ENCODE measurements at places on chromosomes 2 and 18.

GRCh38 chr2:233480490-233481202 lies 85.9 kb downstream of the USP40 start:
- peak; percentile 24 for DNase-seq

- no peak for DNase-seq
Observed at GRCh38 chr18:32711862-32712261, 61.0 kb downstream of the KLHL14 start.

DNA sequence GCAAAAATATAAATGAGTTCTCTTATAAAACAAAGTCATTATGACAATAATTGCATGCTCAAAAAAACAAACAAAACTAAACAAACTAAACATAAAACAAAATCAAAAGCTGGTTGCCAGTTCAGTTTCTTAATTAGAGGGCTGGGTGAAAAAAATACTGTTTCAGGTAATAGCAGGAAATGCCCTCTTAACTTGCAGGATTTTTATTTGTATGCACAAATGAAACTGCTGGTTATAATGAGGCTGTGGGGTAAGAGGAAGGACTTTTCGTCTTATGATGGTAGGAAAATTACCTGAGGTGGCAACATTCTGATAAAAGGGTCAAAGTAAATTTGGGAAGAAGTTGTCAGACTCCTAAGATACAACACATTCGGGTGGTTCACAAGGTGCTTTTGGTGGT lies 21.5 kb upstream of the CDKL4 start:
- no peak for DNase-seq

DNA sequence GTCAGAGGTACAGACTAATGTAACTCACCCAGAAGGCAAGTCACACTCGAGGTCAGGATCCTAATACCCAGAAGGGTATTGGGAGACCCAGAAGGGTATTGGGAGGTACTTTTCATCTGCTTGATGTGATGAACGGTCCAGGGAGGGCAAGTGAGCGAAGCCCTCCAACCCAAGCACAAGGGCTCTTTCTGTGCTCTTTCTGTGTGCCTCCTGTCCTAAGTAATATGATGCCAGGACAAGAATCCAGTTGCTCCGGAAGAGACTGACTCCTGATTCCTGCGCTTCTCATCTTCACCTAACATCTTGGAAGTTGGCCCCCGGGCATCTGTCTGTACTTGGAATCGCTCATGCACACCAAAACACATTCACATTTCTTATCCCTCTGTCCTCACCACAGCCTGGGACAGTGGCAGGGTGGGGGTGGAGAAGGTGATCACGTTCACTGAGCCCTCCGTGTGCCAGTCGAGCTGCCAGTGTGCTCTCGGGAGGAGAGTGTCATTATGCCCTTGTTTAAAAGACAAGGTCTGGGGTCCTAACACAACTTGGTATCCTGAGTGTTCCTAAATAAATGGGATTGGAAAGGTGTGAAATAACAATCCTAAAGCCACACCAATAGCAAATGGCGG lies 17.1 kb downstream of the GYPC start:
- no peak for DNase-seq

- DNase-seq: no peak
Observed at GRCh38 chr2:85564144-85564563, 2.9 kb upstream of the GGCX start.

DNA sequence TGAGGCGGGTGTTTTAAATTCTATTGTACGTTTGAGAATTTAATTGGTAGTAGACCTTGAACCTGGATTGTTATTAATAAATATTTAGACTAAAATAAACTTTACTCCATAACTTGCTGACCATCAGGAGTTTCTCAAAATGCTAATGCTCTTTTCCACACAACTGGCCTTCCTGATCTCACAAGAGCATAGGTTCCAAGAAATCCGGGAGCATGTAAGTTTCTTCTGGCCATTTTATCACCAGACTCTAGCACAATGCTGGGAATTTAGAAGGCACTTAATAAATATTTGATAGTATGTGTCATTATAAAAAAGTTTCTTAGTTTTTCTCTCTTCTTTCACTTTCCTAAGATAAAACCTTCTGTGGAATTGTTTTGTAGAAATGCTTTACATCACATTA lies 2047.1 kb downstream of the SUCLG1 start:
- DNase-seq: no peak

DNA sequence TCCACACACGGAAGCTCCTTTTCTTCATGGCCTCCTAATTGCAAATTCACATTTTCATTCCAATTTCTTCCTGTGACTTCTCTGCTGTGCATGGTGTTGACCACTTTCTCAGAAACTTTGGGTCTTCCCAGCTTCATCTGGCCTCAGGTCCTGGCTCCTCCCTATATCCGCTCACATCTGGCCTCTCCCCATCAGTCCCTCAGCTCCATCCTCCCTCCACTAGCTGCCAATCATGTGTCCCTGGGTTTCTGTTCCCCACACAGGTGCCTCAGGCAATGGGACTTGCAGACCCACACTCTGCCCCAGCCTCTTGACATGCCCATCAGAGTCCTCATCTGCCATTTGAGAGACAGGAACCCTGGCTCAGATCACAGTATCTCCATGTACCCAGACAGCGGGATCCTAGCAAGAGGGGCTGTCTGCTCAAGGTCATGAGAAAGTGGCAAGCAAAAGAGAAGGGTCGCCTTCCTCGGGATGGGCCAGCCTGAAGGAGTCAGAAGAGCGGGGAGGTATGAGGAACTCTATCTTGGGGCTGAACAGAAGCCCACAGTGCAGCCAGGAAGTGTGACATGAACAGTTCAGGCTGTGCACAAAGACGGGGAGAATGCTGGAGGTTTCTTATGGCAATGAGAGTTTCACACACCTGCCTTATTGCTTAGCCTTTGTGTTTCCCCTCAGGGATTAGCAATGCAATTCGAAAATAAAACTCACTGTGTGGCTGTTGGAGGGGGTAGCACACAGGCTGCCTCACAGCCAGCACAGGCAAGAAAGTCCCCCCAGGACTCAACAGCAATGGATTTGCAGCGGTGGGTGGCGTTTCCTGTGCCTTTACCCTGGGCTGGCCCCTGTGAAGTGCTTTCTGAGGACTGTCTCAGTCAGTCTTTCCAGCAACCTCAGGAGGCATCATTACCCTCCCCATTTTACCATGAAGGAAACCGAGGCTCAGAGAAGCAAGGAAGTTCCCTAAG lies 69.5 kb downstream of the COPS8 start:
- DNase-seq: no peak

DNA sequence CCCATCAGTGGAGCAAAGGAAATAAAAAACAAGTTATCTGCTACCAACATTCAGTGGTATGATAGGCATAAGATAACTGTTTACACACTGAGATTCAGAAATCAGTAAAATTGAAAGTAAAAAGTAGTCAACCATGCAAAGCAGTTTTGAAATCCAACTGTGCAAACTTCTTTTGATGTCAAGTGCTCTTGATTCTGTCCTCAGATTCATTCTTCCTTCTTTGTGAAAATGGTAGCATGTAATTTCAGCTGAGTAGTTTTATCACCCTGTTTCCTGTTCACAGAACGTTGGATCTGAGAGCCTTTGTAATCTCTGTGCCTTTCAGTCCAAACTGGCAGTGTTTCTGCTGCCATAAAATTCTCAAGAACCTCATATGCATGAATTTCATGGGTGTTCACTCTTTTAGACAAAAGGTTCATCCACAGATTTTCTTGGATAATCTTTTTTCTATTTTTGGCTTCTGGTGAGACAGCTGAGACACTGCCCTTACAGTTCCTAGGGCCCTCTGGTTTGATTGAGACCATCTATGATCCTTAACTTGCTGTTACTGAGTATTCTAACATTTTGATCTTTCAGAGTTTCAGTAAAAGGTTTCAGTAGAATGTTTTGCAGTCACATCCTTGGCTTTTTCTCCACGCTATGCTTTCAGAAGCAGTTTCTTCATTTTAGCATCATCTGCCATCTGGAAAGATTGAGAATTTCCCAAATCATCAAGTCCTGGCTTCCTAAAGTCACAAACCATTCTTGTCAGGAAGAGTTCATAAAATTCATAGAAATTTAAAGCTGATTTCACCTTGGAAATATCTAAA lies 272.3 kb upstream of the EPHA4 start:
- no peak for DNase-seq

DNA sequence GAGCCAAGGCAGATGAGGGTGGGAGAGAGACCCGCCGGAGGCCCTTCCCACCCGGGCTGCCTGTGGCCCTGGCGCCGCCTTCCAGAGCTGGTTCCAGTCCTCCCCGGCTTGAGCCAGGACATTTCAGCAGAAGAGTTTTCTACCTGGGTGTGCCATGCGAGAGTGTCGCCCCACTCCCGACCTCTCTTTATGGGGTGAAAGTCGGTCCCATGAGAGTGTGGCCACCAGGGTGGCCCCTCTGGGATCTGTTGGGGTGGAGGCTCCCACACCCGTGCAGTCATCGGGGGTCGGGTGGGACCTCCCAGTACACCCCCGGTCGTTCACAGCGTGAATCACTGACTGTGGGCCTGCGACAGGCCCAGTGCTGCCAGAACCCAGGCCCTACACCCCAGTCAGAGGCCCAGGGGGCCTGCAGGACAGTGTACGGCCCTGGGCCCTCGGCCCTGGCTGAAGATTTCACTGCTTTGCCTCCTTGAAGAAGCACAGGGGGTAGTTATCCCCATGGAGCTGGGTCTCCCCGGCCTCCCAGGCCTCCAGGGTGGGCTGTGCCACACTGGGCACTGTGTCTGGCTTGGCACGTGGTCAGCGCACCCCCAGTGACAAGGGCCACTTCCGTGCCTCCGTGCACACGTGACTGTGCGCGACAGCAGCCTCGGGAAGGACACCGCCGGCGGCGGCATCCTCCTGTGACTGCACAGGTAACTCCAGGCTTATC lies 5.9 kb downstream of the NFATC1 start:
- no peak for DNase-seq

DNA sequence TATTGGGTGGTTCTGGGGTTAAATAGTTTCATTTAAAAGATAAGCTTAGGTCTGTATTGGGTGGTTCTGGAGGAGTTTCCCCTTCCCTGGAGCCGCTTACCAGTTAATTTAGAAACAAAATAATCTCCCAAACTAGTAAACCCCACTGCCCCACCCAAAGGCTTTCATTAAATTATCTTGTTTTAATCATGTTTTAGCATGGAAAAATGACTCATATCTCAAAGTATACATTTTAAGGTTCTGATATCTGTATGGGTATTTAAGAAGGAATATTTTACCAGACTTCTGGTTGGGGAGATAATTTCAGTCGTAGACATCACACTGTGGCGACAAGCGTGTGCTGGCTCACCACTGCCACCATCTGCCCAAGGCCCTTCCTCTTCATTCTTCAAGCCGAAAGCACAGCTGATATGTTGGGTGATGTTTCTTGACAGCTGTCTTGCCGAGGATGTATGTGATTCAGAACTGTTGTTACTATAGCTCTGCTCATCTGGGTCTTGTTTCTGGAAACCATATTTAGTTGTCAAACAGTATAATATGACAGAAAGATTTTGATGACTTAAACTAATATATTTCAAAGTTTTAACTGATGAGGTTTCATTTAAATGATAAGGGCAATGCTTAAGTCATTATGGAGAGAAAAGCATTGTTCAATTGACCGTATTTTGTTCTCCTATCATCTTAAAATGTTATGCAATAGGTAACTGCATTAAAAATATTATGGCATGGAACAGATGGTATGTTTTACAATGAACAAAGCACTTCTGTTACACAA lies 5.1 kb downstream of the FIGLA start:
- DNase-seq: peak; percentile 51

- DNase-seq: no peak
Observed at GRCh38 chr2:183227176-183227575, 102.9 kb downstream of the NUP35 start.

GRCh38 chr2:10971888-10972260 lies 60.1 kb downstream of the KCNF1 start:
- no peak for DNase-seq

DNA sequence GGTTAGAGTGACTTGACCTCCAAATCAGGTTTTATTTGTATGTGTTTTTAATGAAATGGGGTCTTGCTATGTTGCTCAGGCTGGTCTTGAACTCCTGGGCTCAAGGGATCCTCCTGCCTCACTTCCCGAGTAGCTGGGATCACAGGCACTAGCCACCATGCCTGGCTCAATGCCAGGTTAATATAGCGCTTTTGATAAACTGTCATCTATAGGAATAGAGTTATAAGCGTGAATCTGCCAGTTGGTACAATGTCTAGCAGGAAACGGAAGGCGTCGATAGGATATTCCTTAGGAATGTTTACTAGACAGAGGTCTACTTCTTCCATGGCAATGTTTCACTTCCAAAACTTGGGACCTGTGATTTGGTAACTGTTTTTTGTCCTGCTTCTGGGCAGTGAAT lies 25.5 kb downstream of the CLUL1 start:
- no peak for DNase-seq

GRCh38 chr2:47160211-47160610 lies 5.1 kb upstream of the STPG4 start:
- DNase-seq: no peak

- DNase-seq: peak; percentile 55
Observed at GRCh38 chr2:38602136-38602731, 494 bp downstream of the HNRNPLL start.

GRCh38 chr2:168962636-168963035 lies 61.5 kb downstream of the G6PC2 start:
- no peak for DNase-seq

GRCh38 chr2:172790404-172790803 lies 54.8 kb downstream of the RAPGEF4 start:
- DNase-seq: no peak

DNA sequence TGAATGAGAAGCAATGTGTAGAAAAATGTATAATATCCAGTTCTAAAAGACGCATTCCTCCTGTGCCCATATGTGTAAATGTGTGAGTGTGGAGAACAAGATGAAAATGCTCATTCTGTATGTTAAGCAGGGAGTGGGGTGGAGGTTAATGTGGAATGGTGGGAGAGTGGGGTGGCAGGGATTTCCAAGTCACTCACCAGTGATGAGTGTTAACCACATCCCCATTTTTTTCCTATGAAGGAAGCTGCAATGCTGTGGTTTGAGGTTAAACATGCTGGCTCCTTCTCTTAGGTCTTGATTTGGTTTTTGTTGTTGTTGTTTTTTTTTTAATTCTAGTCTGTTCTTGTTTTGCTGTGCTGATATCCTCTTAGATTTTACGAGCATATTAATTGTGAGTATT lies 169.4 kb downstream of the NEDD4L start:
- DNase-seq: no peak

DNA sequence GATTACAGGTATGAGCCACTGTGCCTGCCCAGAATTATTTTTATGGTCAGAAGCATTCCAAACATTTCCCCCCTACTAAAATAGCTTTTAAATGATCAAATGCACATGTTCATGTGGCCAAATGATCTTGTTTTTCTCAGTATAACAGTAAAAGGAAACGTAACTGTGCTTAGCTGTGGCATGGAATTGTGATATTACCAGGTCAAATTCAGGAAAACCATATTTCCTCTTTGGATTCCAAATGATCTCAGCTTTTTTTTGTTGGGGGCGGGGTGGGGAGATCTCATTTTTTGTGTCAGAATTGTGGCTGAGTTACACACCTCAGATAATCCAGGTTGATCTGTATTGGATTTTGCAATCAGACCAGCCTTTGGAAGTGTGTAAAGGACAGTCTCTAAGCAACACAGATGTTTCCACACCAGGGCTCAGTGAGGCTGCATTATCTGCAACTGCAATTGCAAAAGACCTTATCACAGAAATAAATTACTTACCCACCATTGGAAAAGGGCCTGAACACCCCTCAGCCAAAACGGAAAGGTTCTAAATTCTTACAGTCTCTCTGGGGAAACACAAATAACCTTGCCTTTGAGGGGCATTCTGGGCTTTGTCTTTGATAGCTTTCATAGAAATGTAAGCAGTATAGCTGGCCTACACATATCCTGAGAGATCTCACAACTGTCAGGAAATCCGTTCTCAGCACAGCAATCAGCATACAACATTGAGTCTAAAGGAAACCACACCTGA lies 8.4 kb downstream of the CASP10 start:
- no peak for DNase-seq

All from D341Med (cell line).